MV-4-11 (cell line): ENCODE measurements at places on chromosomes 1 and 21.
A peak's percentile ranks its signal among the peaks of the same experiment; 100 is the strongest.

- no peak for DNase-seq
Measured at GRCh38 chr1:107683683-107684082, 281.3 kb downstream of the VAV3 start.

DNA sequence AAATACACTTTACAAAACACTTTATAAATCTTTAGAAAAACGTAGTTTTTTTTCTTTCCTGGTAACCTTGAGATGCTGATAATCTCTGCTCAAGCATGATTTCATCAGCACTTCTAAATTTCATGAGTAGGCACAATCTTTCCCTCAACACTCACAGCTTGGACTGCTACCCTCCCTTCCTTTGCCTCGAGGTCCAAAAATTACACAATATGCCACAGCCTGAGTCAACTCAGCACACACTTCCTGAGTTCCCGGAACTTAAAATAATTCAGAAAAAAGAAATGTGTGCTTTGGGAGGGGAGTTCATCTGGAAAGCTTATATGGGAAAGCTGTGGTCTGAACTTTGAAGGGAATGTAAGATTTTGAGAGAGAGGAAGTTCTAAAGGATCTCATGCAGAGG lies 5.9 kb downstream of the CLCA2 start:
- peak; percentile 94 for DNase-seq

DNA sequence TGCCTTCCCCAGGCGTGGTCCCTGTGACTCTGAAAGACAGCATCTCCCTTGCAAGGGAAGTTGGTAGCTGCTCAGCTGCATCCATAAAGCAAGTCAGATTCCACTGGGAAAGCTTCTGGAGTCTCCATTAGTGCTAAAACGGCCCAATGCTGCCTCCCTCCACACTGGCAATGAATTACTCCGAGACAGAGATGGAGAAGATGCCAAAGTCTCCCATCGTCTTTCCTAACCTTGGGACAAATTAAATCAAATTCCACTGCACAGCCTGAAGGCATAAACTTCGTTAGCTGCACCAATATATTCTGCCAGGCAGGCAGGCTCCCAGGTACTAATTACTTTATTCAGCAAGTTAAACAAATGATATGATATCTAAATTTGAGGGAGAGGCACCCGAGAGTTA lies 106.3 kb upstream of the GJB5 start:
- DNase-seq = no peak

- DNase-seq = no peak
Measured at GRCh38 chr1:21649315-21649714, 19.8 kb downstream of the RAP1GAP start.

GRCh38 chr1:32944180-32944579 lies 20.4 kb downstream of the RNF19B start:
- no peak for DNase-seq

- DNase-seq = no peak
Measured at GRCh38 chr1:59545830-59546229, 248.9 kb downstream of the FGGY start.

GRCh38 chr1:186807163-186807562 lies 21.6 kb upstream of the PLA2G4A start:
- DNase-seq = no peak

GRCh38 chr1:154707901-154708463 lies 100.0 kb upstream of the ADAR start:
- no peak for DNase-seq

- DNase-seq = no peak
Measured at GRCh38 chr21:25734654-25734903, 125 bp downstream of the ATP5PF start.

- DNase-seq = no peak
Measured at GRCh38 chr1:102045752-102046151, 49.0 kb upstream of the OLFM3 start.

DNA sequence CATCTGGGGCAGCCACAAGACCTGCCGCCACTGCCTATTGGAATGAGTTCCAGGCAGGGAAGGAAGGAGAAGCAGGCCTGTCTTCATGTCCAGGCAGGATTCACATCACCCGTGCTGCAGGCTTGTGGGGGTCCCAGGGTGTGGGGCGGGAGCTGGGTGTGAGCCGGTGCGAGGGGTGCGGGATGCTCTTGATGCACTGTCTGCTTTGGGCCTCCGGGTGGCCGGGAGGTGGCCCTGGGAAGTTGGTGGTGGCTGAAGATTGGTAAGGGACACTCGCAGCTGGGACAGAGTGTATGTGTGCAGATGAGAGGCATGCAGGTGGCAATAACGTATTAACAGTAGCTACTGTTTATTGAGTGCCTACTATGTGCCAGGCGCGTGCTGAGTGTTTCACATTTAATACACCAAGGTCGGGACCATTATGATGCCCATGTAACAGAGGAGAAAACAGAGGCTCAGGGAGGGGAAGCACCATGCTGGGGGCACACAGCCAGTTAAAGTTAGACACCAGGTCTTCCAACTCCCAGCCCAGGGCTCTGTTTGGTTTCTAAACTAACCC lies 3.3 kb downstream of the CROCC start:
- DNase-seq = no peak

GRCh38 chr1:99490031-99490430 lies 155.9 kb upstream of the PALMD start:
- DNase-seq = no peak

DNA sequence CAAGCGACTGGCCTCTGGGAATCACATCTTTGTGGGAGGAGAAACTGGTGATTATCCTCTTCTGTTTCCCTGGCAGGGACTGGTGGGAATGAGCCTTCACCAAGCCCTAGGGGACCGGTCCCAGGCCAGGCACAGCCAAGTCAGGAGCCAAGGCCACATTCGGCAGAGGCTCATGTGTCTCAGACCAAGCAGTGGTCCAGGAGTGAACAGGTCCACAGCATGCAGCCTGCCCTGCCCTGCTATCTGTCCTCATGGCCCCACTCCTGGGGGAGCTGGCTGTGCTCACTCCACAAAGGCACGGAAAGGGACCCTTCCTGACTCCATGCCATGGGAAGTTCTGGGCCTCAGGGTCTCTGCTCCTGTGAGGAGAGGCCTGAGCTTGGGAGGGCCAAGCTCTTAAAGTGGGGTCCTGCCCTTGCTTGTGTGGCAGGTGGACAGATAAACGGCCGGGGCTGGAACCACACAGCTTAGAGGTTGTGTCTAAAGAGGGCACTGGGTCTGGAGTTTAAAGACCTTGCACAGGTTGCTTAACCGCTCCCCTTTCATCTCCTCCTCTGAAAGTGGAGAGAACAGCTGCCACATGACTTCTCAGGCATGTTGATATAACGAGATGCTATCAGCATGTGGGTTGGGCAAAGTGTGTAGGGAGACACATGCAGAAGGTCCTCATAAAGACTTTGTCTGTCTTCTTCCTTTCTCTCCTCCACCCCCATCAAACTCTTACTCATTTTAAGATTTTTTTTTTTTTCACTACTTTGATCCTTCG lies 57.5 kb downstream of the CASQ2 start:
- no peak for DNase-seq

- no peak for DNase-seq
Measured at GRCh38 chr21:19468991-19469715, 1065.6 kb upstream of the TMPRSS15 start.

GRCh38 chr1:205916541-205916940 lies 26.7 kb downstream of the SLC26A9 start:
- DNase-seq = no peak

DNA sequence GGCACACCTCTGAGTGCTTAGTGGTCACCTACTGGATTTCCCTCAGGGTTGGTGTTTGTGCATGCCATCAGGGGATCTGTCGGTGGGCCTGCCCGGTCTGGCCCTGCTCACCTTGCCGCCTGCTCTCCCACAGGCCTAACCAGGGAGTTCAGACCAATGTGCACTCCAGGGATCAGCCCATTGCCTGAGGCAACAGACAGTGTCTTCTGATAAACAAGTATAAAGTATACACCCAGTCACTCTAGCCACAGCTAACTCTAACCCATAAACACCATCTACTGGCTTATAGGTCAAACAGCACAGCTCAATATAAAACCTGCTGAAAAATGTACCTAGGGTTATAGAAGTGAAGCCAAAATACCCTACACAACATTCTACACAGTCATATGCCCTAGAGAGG lies 1300.0 kb downstream of the PLA2G4A start:
- DNase-seq = no peak

GRCh38 chr21:41066086-41066938 lies 101.6 kb upstream of the BACE2 start:
- no peak for DNase-seq

DNA sequence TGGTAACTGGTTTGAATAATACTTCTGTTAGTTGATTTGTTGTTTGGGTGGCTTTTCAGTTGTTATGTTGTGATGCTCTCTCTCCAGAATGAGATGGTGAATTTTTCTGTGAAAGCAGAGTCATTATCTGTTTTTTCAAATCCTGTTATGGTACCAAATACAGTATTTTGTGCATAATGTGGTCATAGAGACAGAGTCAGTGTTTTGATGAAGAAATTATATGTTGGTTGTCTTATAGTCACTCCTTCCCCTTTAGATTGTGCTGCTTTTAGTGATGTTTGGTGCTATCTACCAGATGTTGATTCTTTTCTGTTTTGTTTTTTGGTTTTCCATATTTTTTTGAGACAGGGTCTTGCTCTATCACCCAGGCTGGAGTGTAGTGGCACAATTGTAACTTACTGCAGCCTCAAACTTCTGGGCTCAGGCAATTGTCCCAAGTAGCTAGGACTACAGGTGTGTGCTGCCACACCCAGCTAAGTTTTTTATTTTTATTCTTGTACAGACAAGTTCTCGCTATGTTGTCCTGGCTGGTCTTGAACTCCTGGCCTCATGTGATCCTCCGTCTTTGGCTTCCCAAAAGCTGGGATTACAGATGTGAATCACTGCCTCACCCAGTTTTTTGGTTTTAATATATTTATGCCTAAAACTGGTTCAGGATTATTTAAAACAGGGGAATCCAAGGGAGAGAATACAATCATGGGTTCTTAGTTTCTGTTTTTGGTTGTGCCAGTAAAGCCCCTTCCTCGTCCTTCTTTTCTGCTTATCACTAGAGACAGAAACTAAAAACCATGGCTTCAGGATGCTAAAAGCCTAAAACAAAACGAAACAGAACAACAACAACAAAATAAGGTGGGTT lies 7.3 kb downstream of the PPP2R5A start:
- no peak for DNase-seq

DNA sequence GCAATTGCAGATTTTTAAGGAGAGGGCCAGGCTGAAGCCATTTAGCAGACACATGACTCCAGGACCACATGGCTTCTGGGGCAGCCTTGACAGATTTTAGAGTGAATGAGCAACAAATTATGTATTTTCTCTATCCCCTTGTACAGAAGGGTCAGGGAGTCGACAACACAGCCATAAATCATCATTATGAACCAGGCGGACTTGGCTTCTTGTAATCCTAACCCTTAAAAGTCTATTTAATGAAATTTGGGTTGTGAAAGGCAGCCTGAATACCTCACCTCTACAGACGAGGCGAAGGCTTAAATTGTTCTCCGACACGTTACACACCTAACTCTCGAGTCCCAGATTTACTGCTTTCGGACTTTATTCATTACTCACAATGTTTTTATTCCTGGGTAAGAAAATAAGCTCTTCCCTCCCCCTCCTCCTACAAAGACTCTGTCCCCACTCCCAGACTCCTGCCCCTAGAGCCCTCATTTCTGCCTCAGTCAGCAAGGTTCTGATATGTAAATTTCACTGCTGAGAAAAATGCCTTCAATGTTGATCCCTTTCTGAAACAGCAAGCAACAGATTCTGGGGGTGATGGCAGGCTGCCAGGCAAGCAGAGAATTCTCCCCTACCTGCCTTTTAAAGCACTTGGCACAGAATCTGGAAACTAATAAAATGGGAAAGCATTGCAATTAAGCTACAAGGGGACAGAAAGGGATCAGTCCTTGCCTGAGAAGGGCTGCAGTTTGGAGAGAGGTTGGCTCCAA lies 51.6 kb downstream of the PLPP3 start:
- no peak for DNase-seq

DNA sequence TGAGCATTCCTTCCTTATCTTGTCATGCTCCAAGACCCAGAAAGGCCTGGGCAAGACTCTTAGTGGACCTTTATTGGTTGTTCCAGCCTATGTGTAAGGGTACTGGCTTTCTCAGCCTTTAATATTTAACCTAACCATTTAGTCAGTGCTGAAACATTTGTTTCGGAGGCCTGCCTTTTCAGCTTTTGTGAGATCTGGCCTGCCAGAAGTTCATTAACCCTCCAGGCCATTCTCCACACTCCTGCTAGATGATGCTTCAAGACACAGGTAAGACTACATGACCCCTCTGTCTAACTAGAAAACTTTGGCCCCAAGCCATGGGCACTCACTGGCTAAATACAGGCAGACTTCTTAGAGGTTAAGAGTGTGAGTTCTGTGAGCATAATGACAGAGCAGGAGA lies 138.4 kb upstream of the ZP4 start:
- DNase-seq = no peak

DNA sequence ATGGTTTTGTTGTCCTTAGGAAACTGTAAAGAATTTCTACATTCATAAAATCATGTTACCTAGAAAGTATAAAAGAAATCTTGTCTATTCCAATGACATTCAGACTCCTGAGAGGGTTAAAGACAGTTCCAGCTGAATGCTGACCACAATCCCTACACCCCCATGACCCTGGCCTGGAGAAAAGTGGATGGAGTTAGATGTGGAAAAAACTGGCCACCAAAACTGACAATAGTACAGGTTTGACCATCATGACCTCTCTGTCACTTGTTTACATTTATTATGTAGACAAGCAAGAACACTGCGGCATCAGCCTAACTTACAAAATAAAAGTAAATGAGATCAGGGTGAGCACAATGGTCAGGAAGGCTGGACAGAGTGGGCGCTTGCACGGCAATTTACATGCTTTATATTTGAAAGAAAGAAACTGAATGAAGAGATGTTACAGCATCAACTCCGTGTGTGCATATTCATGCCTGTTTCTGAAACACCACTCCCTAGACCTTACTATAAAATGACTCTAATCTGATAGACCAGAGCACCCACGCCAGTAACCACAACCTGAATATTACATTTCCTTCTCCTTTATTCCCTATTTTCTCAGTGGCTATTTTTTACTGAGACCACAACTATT lies 116.0 kb downstream of the ESRRG start:
- DNase-seq = no peak

DNA sequence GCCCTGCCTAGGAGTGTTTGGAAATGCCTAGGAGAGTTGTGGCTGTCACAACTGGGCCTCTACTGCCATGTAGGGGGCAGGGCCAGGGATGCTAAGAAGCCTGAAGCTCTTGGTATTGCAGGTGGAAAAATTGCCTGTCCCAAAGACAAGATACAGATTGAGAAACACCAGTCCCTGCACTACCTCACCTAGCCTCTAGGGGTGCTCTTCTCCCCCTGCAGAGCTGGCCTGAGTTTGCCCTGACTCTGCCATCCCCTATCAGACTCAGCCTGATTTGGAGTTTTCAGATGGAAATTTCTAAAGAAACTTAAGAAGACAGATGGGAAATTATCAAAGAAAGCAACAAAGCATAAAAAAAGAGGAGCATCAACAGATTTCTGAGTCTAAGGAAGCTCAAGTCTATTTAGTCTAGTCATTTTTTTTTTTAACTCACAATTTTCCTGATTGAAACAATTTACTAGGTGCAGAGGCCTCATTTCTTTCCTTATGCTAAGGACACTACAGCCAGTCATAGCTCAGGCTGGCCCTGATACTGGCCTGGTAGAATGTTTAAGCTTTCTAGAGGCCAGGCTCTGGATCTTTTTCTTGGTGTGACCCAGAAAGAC lies 61.4 kb upstream of the LRRN2 start:
- peak; percentile 27 for DNase-seq
